ENCODE measurements at places on chromosomes 3 and 15.

DNA sequence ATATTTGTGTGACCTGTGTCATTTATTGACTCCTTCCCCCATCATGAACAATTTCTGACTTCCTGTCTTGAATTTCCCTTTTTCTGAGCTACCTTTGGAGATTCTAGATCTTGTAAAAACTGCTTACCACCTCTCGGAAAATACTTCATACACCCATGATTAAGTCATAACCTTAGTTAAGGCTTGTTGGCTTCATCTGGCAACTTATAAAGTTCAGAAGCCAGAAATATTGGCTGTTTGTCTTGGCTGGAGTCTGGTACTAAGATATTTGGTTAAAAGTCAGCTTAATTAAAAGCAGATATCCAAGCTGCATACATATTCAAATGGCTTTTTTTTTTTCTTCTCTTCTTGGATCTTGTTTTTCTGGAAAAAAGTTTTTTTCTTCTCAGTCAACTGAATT, 37.3 kb upstream of the B3GALNT1 start:
- no peak for DNase-seq

- DNase-seq, result no peak
These were observed 169.9 kb downstream of the XXYLT1 start for GRCh38 chr3:195101001-195101583.

- DNase-seq, result no peak
These were observed 37.5 kb upstream of the EPHB1 start for GRCh38 chr3:134757549-134758069.

GRCh38 chr3:128068156-128068620, 16.0 kb downstream of the SEC61A1 start:
- DNase-seq, result peak; percentile 58

- no peak for DNase-seq
These were observed 25.9 kb upstream of the JMJD7 start for GRCh38 chr15:41801850-41802455.

- no peak for DNase-seq
These were observed 232.0 kb upstream of the HES1 start for GRCh38 chr3:193903966-193904365.

- DNase-seq, result no peak
These were observed 12.8 kb upstream of the SRP14 start for GRCh38 chr15:40051616-40052415.

DNA sequence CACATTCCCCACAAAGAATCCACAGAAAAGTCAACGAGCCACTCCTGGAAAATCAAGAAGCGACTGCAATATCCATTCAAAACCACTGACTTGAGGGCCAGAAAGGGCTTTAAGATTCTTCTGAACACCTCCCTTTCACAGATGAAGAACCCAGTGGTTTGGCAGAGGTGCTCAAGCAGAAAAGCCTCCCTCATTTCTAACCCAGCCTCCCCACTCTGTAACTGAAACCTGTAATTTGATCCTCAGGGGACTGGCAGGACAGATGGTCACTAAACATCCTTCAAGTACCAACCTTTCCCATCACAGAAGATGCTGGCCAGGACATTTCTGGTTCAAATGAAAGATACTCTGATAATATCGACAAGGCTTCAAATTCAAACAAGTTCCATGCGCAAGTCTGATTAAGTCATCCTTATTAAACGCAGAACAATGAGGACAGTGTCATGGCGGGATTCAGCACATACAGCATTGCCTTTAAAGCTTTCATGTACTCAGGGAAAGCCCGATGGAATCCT, 5.5 kb downstream of the SEMA5B start:
- DNase-seq, result no peak

GRCh38 chr3:78529601-78530000, 1238.2 kb downstream of the ROBO1 start:
- no peak for DNase-seq

DNA sequence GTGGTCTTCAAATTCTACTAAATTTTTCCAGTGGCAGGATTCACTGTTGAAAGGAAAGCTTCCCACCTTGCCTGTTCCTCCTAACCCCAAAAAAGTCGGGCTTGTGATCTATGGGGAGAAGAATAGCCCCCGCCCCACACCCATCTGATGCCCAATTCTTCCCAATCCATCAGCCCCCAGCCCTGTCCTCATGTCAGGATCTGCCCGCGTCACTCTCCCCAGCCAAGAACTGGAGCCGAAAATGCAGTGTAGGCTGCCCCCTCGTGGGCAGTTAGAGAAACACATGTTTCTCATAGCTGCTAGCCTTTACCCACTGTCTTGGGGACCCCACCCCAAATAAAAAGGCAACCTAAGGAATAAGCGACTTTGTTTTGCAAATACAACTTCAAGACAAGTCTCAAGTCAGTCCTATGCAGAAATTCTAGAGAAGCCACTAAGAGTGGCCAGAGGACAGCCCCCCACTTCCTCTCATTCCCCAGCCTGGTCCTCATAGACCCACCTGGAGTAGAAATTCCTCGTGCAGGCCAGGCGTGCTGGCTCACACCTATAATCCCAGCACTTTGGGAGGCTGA, 13.0 kb upstream of the CSK start:
- DNase-seq, result peak; percentile 65

- DNase-seq, result no peak
These were observed 61.2 kb upstream of the MCF2L2 start for GRCh38 chr3:183489455-183490210.

DNA sequence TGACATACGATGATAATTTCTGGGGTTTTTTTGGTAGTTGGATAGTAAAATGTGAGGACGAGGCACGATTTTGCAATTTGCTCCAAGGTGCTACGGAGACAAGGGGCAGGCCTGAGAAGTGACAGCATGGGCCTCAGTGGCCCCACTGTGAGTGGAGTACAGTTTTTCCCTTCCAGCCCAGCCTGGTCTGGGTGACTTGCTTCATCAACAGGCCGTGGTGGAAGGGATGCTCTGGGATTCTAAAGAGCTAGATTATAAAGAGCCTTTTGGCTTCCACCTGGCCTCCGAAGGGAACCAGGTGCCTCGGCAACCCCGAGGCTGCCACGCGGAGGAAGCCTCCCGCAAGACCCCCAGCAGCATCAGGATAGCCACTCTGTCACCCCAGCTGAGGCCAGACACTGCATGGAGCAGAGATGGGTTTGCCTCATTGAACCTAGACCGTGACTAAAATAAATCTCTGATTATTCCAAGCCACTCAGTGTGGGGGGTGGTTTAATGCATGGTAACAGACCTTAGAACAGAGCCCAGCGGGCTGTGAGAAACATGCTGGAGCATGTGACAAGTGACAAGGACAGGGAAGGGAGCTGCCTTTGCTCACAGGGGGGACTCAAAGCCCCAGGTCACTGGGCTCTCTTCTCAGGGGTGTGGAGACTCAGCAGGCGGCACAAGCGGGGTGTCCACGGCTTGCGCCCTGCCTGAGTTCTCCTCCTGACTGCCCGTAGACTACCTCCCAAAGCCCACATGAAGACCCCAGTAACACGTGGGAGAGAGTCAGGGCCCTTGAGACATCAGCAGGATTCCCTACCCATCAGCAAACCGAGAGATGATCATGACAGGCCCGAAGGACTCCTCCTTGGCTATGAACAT, 22.6 kb upstream of the SLC41A3 start:
- DNase-seq, result no peak

DNA sequence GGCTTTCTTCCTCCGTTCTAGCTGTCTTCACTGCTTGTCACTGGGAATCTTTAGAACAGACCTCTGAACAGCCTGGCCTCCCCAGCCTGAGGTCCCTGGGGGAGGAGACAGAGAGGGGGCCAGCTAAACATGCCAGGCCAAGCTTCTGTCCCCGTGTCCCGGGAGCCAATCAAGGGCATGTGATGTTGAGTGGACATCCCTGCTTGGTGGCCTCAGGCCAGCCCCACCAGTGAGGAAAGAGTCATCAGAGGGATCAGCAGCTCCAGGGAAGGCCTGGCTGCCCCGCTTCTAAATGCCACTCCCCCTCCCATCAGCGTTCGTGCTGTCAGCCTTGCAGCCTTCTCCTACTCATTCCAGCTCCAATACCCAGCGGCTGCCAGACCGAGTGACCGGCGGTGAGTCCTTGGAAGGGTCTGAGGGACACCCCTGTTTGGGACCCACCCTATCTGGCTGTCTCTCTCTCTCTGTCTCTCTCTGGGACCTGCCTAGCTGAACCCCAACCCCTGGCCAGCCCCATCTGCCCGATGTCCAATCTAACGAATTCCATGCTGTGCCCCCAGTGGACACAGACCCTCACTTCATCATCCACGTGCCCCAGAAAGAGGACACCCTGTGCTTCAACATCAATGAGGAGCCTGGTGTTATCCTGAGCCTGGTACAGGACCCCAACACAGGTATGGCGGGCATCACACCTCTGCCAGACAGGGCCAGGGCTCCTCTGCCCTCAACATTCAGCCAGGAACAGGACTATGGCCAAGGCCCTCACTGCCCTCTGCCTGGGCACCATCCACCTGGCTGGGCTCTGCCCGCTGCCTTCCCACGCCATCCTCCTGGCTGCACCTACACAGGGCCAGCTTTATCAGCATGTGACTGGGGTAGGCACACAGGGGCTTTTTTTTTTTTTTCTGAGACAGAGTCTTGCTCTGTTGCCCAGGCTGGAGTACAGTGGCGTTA, 6.6 kb upstream of the ITIH3 start:
- no peak for DNase-seq
